ENCODE measurements at places on chromosomes 11 and 22. TPM values are rescaled to one million over a fixed set of nuclear protein-coding genes. Genes with fewer than 3 reads are reported as not detected.
A peak's percentile ranks its signal among the peaks of the same experiment; 100 is the strongest.

P2RY2 gene
- total RNA-seq = 0.10 TPM

DNA sequence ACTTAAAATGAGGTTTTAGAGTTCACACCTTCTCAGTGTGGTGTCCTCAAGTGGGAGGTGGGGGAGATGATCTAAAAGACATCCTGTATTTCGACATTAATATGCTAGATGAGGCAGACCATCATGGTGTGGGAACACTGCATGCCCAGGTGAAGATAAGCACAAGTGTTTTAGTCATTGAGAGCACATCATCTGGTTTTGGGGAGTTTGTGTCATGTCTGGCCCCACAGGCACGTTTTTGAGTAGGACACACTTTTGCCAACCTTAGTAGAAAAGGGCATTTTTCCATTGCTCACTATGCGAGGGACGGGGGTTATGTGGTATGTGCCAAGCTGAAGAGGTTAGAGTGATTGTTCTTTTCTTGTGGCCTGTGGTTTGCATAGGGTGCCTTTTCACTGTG is 189.3 kb downstream of the DBX1 start:
- DNase-seq = no peak
- H3K4me3 ChIP-seq = no peak overlapping the region
- no peaks in the 10 kb centered on the region for H3K27me3 ChIP-seq
- H3K4me1 ChIP-seq = peaks cover 3% of the 10 kb centered on the region
- no peak overlapping the region for H3K27ac ChIP-seq

DNA sequence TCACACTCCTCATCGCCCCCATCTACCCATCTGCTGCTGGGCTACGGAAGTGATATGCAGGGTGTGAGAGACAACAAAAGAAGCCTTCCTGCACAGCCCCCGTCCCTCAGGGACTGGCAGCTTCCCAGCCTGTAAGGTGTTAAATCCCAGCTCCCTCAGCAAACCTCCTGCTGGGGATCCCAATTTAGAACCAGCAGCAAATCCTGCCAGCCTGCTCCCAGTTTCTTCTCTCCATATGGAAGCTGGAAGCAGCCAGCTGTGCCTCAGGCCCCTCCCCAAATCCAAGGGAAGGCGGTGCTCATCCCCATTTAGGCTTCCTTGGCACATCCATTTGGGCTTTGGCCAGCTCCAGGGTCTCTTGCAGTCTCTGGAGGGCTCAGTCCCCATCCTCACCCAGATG is 47.5 kb downstream of the PAMR1 start:
- H3K27me3 ChIP-seq = peaks cover 3% of the 10 kb centered on the region
- no peak overlapping the region for H3K4me3 ChIP-seq
- no peak overlapping the region for H3K27ac ChIP-seq
- DNase-seq = no peak
- H3K4me1 ChIP-seq = peaks cover 32% of the 10 kb centered on the region
- no peaks in the 10 kb centered on the region for H3K36me3 ChIP-seq

DNA sequence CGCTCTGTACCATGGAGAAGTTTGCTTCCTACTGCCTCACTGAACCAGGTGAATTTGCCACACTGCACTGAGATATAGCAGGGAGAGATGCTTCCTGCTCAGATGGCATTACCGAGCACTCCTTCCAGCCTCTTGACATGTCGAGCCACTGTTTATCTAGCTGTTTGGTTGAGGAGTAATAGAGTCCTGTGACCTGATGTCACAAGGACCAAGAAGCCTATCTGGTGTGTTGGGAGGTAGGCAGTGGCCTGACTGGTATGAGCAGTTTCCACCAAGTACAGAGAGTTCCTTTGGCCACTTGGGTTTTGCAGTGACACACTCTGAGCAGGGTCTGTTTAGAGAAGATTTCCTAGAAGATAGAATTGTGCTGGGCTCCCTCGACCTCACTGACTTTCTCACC is 5.2 kb downstream of the ACAD8 start:
- H3K4me1 ChIP-seq = peaks cover 15% of the 10 kb centered on the region
- H3K27me3 ChIP-seq = peaks cover 1% of the 10 kb centered on the region
- DNase-seq = no peak
- no peak overlapping the region for H3K27ac ChIP-seq
- peaks cover 13% of the 10 kb centered on the region for H3K36me3 ChIP-seq

CRYBA4 gene
- 0.46 TPM for total RNA-seq

GRCh38 chr22:44025171-44026065 is 1.3 kb downstream of the PARVB start:
- peaks cover 7% of the 10 kb centered on the region for H3K36me3 ChIP-seq
- peaks cover 46% of the 10 kb centered on the region for H3K4me1 ChIP-seq
- no peak for DNase-seq
- peaks cover 7% of the 10 kb centered on the region for H3K27me3 ChIP-seq
- H3K27ac ChIP-seq = peak overlapping the region; percentile 100
- H3K4me3 ChIP-seq = peak overlapping the region; percentile 88

DNA sequence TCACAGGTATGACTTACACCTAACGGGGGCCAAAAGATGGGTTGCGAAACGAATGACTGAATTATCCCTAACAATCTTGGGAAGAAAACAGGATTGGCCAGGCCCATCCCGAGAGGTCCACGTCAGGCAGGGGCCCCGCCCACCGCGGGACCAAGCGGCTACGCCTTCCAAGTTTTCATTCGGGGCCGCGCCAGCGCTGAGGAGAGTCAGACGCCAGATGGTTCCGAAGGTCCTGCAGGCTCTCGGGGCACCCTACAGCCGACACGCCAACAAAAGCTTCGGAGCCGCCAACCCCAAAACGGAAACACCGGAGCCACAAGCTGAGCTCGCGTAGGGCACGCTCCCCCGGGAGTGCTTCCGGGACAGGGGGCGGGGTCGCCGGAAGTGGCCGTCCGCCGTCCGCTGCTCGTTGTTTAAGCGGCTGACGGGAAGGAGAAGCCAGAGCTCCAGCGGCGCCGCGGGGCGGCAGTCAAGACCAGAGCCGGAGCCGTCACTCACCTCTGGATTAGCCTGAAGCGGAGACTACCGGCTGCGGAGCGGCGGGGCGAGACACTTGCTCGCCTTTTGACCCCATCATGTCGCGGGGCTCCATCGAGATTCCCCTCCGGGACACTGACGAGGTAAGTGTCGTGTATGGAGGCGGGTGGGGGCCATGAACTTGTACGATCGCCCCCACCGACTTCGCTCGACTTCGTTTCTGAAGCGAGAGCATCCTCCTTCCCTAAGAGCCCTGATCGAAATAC is at the start of gene CTR9:
CTR9 (plus strand) TSS at position 409 of the 743 bp plus-strand sequence; CDS start at position 576, 167 bp downstream.
- peak within 1 kb of the TSS; percentile 72 for H3K27ac ChIP-seq
- DNase-seq = peak; percentile 92
- peaks cover 10% of the 10 kb centered on the region for H3K36me3 ChIP-seq
- peak within 1 kb of the TSS; percentile 96 for H3K4me3 ChIP-seq

DNA sequence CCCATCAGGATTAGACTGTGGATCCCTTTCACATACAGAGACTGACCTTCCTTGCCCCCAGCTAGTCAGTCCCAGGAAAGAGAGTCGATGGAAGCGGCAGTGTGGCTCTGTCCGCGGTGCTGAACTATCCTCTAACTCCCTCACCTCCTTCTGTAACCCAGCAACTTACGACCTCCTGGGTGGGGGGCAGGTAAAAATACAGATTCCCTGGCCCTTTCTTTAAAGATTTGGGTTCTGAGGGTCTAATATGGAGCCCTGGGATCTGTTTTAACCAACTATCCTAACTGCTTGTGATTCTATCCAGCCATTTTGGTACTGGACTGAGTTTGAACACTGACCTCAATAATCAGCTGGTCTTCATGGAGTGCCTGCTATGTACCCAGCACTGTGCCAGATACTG is 23.2 kb downstream of the MFNG start:
- H3K27me3 ChIP-seq = peaks cover 4% of the 10 kb centered on the region
- no peak overlapping the region for H3K27ac ChIP-seq
- peaks cover 7% of the 10 kb centered on the region for H3K4me1 ChIP-seq
- no peak overlapping the region for H3K4me3 ChIP-seq
- peak; percentile 62 for DNase-seq

DNA sequence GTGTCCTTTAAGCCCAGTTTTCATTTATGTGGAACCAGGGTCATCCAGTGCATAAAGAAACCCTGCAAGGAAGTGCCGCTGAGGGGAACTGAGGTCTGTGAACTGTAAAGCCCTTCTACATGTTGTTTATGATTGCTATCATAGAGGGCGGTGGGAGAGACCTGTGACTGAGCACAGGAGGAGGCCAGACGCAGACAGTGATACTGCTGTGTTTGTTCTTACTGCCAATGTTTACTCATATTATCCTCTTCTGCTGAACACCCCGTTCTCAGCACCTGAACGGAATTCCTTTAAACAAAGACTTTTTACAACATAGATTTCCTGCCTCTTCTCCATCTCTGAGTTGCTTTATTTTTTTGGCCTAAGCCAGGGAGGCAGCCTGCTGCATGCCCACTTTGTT is 967 bp upstream of the GALNT18 start:
- H3K27ac ChIP-seq = no peak overlapping the region
- peaks cover 7% of the 10 kb centered on the region for H3K27me3 ChIP-seq
- DNase-seq = no peak
- H3K4me3 ChIP-seq = peak overlapping the region; percentile 26

GRCh38 chr11:64742087-64742888 is 1.7 kb downstream of the RASGRP2 start:
- H3K4me1 ChIP-seq = peaks cover 21% of the 10 kb centered on the region
- H3K4me3 ChIP-seq = peak overlapping the region; percentile 86
- H3K27me3 ChIP-seq = peaks cover 14% of the 10 kb centered on the region
- peak; percentile 58 for DNase-seq
- H3K36me3 ChIP-seq = peaks cover 13% of the 10 kb centered on the region

GRCh38 chr11:123122852-123123251 is 60.9 kb upstream of the HSPA8 start:
- H3K4me3 ChIP-seq = no peak overlapping the region
- no peaks in the 10 kb centered on the region for H3K36me3 ChIP-seq
- H3K27me3 ChIP-seq = no peaks in the 10 kb centered on the region
- DNase-seq = no peak
- peaks cover 16% of the 10 kb centered on the region for H3K4me1 ChIP-seq

FXYD6 gene
- total RNA-seq = 18.1 TPM

DNA sequence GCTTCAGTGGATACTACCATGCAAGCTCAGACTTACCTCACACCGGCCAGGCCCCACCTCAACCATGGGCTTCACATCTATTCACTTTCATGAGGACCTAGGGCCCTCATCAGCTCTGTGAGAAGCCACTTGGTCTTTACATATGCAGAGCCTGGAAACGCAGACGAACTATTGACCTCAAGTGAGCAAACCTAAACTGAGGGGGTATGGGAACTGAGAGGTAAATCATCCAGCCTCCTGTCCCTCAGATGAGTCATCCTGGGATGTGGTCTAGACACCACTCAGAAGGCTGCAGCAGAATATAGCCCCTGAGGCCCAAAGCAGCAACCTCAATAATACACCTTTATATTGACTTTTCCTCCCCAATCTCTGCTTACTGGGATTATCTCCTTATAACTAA is 578.0 kb downstream of the INSC start:
- no peaks in the 10 kb centered on the region for H3K27me3 ChIP-seq
- no peak overlapping the region for H3K27ac ChIP-seq
- no peak for DNase-seq
- H3K4me1 ChIP-seq = peaks cover 23% of the 10 kb centered on the region
- H3K36me3 ChIP-seq = no peaks in the 10 kb centered on the region

- no peak overlapping the region for H3K27ac ChIP-seq
- peaks cover 2% of the 10 kb centered on the region for H3K27me3 ChIP-seq
- peaks cover 13% of the 10 kb centered on the region for H3K36me3 ChIP-seq
- no peaks in the 10 kb centered on the region for H3K4me1 ChIP-seq
Measured at GRCh38 chr22:42134100-42135020, 3.8 kb upstream of the CYP2D6 start.

APOBEC3A gene
- not detected for total RNA-seq

DNA sequence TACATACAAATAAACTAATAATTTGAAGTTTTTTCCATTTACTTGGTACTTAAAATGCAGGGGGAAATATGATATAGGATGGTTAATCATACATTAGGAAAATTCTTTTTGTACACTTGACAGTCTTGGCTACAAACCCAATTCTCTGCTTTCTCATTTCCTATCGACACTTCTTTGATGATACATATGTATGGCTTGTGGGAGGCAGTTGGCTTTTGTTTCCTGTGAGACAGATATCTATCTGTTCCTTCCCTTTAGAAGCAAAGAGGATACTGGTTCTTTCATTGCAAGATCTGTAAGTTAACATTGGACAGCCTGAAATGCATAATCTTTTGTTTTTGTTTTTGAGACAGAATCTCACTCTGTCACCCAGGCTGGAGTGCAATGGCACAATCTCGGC is 47.9 kb upstream of the ADORA2A start:
- no peak overlapping the region for H3K4me3 ChIP-seq
- DNase-seq = no peak
- H3K36me3 ChIP-seq = peaks cover 15% of the 10 kb centered on the region
- H3K27ac ChIP-seq = no peak overlapping the region
- H3K4me1 ChIP-seq = peaks cover 10% of the 10 kb centered on the region
- no peaks in the 10 kb centered on the region for H3K27me3 ChIP-seq

GRCh38 chr22:26642465-26643417 is 14.6 kb upstream of the MIAT start:
- H3K27me3 ChIP-seq = peaks cover 4% of the 10 kb centered on the region
- peak overlapping the region; percentile 70 for H3K27ac ChIP-seq
- peaks cover 8% of the 10 kb centered on the region for H3K36me3 ChIP-seq
- H3K4me1 ChIP-seq = peaks cover 63% of the 10 kb centered on the region
- peak; percentile 22 for DNase-seq

DNA sequence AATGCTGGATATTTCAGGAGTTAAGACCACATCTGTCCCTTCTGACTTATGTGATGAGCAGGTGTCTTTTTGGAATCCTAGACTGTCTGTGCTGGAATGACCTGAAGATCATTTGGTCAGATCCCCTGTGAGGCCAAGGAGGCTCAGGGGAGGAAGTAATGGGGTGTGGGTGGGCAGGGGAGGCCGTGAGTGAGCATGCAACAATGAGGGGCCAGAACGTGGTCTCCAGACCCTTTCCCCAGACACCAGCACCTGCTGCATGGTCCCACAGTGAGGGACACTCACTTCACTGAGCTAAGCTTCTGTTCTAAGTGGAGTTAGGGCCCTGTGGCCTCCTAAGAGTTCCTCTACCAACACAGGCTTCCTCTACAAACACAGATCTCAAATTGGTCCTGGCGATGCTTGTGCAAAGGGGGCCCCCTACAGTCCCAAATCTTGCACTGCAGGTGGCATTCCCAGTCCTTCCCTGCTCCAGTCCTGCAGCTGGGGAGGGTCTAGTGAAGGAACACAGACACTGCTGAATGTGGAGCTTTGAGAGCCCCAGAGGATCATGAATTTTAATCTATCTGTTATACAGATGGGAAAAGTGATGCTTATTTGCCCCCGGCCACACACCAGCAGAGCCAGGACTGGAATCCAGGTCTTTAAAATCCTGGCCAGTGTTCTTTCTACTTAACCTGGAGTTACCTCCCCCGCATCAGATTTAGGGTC is 7.4 kb downstream of the USP2 start:
- H3K27ac ChIP-seq = no peak overlapping the region
- peaks cover 16% of the 10 kb centered on the region for H3K4me1 ChIP-seq
- no peak overlapping the region for H3K4me3 ChIP-seq
- H3K36me3 ChIP-seq = no peaks in the 10 kb centered on the region
- DNase-seq = peak; percentile 90
- H3K27me3 ChIP-seq = peaks cover 5% of the 10 kb centered on the region
